Left renal pelvis (tissue), 4 donors: ENCODE measurements at places on chromosomes 3 and 15. TPM values are rescaled to one million over a fixed set of nuclear protein-coding genes. Genes with fewer than 3 reads are reported as not detected.

DNA sequence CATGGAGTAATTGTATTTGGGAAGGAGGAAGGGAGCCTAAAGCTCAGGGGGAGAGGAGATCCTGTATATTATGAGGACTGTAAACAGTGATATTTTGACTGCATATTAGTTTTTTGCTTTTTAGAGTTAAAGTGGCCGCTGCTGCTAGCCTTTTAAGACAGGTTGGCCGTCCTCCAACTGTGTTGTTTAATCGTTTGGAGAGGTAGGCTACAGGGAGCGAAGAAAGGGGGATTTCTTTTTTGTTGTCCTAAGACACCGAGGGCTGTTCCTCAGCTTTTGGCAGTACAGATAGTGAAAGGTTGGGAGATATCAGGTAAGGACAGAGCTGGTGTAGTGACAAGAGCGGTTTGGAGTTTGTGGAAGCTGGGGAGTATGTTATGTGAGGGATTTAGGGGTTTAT lies 38.2 kb upstream of the RNF7 start:
- DNase-seq: no peak

The ZNF502 gene
- 14.7 TPM for polyA plus RNA-seq

GRCh38 chr3:15284121-15284889 lies 48.1 kb downstream of the SH3BP5 start:
- DNase-seq: no peak

GRCh38 chr15:95168951-95169431 lies 937.6 kb downstream of the MCTP2 start:
- DNase-seq: no peak

The GOLGA8R gene
- 6.6 TPM for polyA plus RNA-seq
